Fibroblast of skin of left biceps (primary cell): ENCODE measurements at places on chromosomes 11 and 22.

DNA sequence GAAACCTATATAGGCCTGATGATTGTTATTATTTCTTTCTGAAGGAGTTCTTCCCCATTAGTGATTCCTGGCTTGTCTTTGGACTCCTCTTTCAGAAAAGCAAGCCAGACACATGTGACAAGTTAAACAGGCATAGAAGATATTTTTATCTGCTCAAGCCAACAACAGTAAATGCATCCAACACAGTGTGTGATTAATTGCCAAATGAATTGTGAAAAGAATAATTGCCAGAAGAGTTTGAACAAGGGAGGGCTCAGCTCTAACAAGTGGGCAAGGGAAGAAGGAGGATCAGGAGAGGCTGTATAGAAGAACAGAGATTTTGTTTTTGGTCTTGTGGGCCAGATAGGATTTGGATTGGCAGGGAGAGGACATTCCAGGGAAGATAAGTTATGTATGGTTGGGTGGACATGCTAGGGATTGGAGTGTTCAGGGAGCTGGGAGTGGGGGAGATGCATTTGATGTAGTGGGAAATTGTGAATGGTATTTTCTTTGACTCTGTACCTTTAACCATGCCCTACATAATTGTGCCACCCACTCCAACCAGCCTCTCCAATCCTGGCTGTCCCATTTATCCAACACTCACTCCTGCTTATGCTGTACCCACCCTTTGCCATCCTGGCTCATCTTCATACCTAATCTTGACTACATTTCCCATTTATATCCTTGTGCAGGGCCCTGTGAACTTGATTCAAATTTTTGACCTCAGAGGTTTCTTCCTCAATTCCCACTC lies 172.8 kb downstream of the RRAS2 start:
- no peak for DNase-seq

GRCh38 chr11:71913756-71914526 lies 14.5 kb downstream of the XNDC1N start:
- peak; percentile 90 for DNase-seq

DNA sequence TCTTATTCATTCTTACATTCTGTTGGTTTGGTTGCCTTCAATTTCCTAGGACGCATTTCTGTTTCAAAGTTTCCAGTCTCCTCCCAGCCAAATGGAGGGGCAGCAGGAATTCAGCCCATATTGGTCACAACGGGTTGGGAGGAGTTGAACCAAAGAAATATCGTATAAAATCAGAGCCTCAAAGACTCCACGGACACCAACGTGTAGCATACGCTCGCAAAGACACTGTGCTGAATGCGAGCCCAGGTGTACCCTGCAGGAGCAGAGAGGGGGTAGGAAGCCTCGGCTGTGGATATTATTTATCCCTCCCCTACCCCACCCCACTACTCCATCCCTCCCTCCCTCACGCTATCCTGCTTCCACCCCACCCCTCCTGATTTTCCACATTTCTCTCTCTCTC lies 15.5 kb upstream of the CCND1 start:
- no peak for DNase-seq

- DNase-seq: no peak
Measured at GRCh38 chr11:123742724-123743120, 1.3 kb upstream of the ZNF202 start.

DNA sequence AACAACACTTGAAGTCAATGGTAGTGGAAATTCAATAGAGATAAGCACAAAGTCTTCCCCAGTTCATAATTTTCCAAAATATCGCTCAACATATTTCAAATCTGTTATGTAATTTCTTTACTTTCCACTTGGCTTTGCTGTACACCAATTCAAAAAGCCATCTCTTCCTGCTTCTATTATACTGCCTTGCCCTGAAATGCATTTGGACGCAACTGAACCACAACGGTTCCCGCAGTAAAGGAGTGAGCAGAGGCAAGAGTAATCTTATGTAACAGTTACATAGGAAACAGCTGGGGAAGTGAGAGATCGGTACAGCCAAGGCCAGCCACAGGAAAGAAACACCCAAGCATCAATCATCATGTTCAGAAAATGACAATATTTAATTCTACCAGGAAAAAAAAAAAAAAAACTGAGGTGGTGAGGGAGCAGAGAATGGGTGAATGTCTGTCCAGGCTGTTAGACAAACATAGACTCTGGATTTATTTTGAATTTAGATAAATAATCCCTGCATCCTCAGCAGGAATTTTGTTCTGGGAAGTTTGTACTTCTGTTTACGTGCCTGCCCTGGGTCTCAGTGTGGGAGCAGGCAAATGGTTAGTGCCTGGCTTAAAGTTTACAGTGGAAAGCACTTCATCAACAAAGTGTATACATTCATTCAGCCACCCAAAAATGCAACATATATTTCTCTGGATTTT lies 392.2 kb downstream of the ETS1 start:
- DNase-seq: no peak
